ENCODE measurements at places on chromosomes 3 and 15.

DNA sequence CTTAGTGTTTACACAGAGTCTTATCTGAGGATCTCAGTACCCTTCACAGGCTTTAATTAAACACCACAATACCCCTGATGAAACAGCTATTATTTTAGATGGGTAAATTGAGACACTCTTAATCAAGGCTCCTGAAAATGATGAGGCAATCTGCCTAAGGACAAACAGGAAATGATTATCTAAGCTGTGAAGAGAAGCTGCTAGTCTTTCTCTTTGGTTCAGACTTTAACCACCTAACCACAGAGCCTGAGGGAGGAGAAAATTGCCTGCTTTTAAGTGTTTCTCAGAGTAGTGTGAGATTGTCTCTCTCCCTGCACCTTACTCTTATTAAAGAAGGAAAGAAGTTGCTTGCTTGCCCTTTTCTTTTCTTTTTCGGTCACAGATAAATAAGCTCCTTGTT is 364.3 kb upstream of the ADAMTS9 start:
- no peak for DNase-seq

GRCh38 chr3:143825513-143825912 is 22.8 kb downstream of the SLC9A9 start:
- DNase-seq, result no peak

- DNase-seq, result no peak
Measured at GRCh38 chr3:36741285-36741684, 23.1 kb downstream of the DCLK3 start.

DNA sequence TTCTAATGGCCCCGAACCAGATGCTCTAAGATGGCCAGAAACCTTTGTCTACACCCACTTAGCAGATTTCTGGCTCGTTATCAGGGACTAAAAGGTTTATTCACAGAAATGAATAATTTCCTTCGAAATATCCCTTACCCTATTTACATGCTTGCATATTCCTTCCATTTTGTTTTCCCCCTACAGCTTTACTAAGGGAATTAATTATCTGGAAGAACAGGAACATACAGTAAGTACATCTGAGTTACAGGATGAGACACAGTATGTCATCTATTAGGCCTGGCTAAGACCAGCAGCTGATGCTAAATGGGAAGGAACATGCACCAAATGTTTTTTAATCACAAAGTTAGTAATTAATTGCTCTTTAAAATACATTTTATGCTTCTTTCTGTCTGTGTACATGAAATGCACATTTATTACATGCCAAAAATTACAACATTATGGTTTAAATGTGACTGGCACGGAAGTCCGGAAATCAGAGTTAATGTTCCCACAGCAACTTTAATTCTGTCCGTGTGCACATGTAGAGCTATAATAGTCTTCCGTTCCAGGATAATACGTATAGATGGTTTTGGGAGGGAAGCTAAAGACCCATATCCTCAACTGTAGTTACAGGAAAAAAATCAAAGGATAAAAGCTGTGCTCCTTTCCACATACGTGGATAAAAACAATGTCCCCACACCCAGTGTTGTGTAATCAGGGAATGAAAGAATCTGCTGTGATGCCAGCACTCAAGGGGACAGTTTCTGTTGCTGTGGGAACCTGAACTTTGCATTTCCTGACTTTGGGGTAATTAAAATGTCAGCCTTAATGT is 82.0 kb downstream of the TIGIT start:
- no peak for DNase-seq

GRCh38 chr3:10025205-10026083 is 793 bp upstream of the FANCD2 start:
- DNase-seq, result no peak

DNA sequence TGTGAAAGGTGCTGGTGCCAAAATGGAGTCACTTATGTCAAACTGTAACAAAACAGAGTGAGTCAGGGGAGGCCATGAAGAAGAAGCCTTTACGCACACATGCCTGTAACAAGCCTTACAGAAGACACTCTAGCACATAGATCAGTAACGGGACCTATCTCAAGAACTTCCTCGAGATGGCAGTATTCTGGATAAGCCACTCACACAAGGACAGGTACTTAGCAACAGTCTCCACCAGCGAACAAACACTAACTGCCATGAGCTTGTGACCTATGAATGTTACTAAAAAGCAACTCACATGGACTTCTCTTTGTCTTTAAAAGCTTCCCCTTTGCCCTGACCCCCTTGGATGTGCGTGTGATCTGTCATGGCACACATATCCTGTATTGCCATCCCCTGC is 235.1 kb downstream of the CD47 start:
- DNase-seq, result no peak

GRCh38 chr3:151011427-151011826 is 38.9 kb upstream of the CLRN1 start:
- DNase-seq, result no peak

GRCh38 chr3:25292595-25292994 is 135.5 kb upstream of the RARB start:
- DNase-seq, result no peak

DNA sequence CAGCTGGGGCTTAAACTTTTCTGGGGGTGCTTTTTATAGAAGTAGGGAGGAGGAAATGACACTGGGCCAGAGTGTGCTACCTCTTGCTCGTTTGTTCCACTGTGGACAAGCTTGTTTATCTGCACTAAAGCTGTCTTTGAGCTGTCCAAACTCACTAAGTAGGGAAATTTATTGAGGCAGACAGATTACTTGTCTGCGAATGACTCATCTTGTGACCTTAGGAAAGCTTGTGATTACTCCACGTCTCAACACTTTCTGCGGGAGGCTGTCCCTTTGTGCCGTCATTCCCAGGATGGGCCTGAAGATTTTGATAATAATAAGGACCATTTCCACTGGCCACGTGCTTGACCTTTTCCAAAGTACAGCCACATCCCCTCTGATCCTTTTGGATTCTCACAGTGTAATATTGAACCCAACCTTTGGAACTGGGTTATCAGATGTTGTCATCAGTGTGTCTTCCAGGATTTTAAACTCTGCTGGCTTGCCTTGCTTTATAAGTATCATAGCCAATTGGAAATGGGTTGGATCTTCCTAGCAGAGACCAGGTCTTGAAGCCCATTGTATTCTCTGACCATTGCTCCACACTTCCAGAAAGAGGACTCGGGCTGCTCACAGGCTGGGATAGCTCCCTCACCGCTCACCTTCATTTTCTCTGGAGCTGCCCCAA is 84.7 kb downstream of the AGBL1 start:
- DNase-seq, result no peak

DNA sequence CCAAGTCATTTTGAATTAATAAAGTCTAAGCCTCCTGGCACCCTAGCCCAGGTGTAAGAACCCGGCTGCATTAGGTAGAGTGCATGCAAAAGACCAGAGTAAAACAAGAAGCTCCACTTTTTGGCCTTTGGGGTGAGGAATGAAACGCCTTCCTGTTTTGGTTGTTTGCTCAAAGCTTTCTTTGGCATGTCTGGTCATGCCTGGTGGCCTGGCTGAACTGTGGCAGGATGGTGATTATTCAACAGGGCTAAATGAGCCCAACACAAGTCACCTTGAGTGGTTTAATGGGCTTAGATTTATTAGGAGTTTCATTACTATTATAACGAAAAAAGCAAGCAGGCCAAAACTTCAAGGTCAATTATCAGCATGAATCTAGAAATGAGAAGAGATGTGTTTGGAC is 40.9 kb upstream of the LDHAL6B start:
- no peak for DNase-seq

- no peak for DNase-seq
Measured at GRCh38 chr3:181716966-181717365, 5.2 kb downstream of the SOX2 start.

All from KG1 (cell line).